ENCODE measurements at places on chromosomes 4 and X.

GRCh38 chrX:1564750-1565683, 26.4 kb upstream of the AKAP17A start:
- DNase-seq: no peak

DNA sequence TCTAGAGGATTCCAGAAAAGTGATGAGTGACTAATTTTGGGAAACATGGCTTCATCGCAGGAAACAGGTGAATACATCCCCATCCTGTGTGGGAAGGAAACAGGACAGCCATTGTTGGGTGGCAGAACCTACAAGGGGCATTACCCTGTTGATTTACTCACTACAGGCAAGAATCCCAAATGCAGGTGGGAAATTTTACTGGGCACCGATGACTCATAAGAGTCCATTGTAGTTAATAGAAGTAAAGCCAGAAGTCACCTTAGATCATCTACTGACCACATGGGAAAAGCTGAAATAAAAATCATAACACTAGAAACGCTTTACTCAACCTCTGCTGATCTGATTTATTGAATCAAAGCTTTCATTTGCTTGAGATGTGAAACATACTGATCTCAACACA, 136.4 kb downstream of the TRIML1 start:
- DNase-seq: no peak

- DNase-seq: no peak
Measured at GRCh38 chr4:16496501-16496900, 270.2 kb upstream of the TAPT1 start.

- no peak for DNase-seq
Measured at GRCh38 chr4:74567981-74568380, 123.0 kb downstream of the AREG start.

GRCh38 chrX:46758163-46758955, 559 bp downstream of the SLC9A7 start:
- DNase-seq: no peak

DNA sequence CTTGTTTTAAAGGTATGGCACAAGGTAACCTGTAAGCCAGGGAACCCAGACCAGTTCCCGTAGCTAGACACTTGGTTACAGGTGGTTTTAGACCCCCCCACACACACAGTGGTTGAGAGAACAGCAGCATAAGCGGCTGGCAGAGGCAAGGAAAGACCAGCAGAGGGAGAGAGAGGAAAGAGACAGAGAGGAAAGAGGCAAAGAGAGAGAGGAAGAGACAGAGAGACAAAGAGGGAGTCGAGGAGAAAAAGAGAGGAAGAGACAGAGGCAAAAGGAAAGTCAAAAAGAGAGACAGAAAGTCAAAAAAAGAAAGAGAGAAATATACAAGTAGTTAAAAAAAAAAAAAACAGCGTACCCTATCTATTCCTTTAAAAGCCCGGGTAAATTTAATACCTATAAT, 19.5 kb upstream of the PCSK1N start:
- DNase-seq: no peak

DNA sequence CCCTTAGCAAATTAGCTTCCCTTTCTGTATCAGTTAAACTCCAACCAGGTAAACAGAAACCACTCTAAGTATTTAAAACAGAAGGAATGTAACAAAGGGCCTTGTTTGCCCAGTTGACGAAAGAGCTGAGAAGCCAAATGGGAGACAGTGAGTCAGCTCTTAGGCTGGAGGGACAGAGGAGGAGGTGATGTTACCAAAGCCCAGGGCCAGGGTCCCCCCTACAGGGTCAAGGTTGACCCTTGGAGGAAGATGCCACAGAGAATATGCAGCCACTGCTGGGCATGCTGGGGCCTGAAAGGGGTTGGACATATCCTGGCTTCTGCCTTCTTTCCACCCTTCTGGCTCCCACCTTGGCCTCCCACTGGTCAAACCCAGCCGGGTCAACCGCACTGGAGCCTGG, 38.3 kb upstream of the LGI2 start:
- DNase-seq: no peak

- DNase-seq: no peak
Measured at GRCh38 chr4:167233685-167234315, 494 bp downstream of the SPOCK3 start.

GRCh38 chr4:26206339-26206738, 114.5 kb upstream of the RBPJ start:
- no peak for DNase-seq
